ENCODE measurements at places on chromosomes 6 and 20.

DNA sequence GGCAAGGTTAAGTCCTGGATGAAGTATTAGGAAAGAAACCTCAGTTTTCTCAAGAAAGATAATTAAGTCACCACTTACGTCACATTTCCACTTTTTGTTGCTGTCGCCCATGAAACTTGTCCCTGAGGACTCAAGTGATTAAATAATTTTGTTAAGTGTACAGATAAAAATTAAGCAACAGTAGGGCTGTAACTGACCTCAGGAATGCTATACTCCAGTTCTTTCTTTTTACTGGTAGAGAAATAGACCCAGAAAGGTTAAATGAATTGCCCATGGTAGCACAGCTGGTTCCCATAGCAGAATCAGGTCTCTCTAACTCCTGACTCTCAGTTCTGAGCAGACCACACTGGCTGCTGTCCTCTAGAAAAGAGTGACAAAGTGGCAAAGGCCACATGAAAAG lies 54.5 kb downstream of the CLIC5 start:
- DNase-seq, result no peak

GRCh38 chr6:41651962-41652657 lies 13.8 kb downstream of the MDFI start:
- DNase-seq, result no peak

GRCh38 chr6:75618437-75618836 lies 16.8 kb downstream of the SENP6 start:
- no peak for DNase-seq

GRCh38 chr6:135358251-135358821 lies 139.2 kb downstream of the AHI1 start:
- no peak for DNase-seq

DNA sequence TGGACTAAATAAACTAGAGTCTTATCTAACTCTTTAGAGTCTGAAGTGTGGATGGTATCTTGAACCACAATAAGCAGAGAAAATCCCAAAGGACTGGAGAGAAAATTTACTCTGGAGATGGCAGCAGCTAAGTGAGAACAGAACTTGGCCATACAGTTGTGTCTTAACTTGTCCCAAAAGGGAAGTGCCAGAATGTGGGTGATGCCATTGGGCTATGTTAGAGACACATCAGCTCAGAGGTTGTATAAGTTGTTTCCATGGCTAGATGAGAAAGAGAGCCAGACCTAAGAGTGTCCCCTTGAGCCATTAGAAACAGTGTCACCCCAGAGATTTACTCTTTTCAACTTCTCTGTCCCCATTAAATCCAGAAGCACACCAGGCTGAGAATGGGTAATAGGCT lies 36.2 kb downstream of the FOXO3 start:
- DNase-seq, result no peak

DNA sequence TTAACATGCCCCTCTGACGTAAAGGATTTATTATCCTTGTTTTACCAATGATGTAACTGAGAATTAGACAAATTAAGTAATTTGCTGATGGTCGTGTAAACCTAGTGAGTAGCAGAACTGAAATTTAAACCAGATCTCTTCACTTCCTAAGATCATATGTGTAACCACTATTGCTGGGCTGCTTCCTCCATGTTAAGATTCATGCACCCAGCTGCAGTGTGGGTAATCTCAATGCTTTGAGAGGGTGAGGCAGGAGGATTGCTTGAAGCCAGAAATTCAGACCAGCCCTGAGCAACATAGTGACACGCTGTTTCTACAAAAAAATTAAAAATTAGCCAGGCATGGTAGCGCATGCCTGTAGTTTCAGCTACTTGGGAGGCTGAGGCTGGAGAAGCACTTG lies 97.9 kb downstream of the L3MBTL3 start:
- no peak for DNase-seq

DNA sequence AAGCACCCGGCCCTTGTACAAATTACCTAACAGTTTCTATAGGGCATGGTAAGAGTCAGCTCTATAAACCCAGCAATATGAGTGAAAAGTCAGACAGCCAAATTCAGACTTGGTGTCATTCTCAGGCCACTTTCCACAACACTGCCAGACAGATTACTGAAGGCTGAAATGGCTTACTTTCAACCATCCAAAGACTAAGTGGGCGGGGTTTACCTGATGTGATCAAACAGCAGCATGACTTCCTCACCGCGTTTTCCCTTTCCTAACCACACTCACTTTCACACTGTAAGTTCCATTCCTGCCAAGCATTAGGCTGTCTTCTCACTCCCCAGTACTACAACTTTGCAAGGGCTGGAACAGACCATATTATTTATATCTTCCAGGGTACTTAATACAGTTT lies 85.9 kb downstream of the SMLR1 start:
- DNase-seq, result no peak

- DNase-seq, result no peak
Measured at GRCh38 chr20:14232650-14233049, 104.8 kb downstream of the FLRT3 start.

- no peak for DNase-seq
Measured at GRCh38 chr6:111731456-111732195, 125.9 kb upstream of the TRAF3IP2 start.

GRCh38 chr6:39686976-39687375 lies 38.2 kb downstream of the KIF6 start:
- DNase-seq, result peak; percentile 21

DNA sequence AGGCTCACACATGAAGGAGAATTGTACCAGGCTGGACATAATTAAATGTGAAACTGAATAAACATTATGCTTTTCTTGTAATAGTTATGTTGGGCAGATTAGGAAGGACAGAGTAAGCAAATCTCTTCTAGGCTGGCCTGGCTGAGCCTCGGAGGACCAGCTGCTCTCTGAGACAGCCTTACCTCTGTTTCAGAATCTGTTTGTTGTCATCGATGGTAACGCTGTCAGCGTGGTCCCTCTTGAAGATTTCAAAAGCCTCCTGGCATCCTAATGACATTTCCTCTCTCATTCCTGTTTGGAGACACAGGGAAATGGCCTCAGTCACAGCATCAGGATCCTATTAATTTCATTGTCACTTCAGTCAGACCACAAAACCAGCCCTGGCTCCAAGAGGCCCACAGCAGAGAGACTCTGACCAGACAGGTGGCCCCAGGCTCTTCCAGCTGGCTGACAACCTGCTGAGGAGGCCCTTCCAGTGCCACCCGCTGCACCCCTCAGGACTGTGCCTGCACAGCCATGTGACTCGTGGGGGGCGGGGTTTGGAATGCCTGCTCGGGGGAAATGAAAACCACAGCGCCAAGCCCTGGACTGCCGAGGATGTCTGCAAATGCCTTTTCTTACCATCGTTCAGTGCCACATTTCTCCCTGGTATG lies 108.5 kb upstream of the KCNK16 start:
- DNase-seq, result no peak

GRCh38 chr6:159080217-159080976 lies 35.6 kb upstream of the TAGAP start:
- no peak for DNase-seq

- no peak for DNase-seq
Measured at GRCh38 chr6:112039431-112039770, 14.5 kb upstream of the CCN6 start.

- DNase-seq, result no peak
Measured at GRCh38 chr6:19298421-19298820, 538.7 kb upstream of the ID4 start.

DNA sequence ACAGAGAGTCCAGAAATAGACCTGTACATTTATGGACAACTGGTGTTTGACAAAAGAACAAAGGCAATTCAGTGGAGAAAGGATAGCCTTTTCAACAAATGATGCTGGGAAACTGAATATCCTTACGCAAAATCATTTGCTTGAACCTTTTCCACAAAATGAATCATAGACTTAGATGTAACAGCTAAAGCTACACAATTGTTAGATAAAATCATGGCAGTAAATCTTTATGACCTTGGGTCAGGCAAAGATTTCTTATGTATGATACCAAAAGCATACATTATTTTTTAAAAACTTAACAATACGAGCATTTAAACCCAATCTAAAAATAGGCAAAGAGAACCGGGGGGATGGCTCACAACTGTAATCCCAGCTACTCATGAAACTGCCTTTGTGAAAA lies 73.5 kb upstream of the DST start:
- no peak for DNase-seq

- DNase-seq, result no peak
Measured at GRCh38 chr20:33863440-33864323, 52.5 kb downstream of the CHMP4B start.

GRCh38 chr20:63071541-63072181 lies 64.9 kb upstream of the BHLHE23 start:
- DNase-seq, result no peak

- DNase-seq, result no peak
Measured at GRCh38 chr20:7629880-7630279, 310.4 kb downstream of the HAO1 start.

DNA sequence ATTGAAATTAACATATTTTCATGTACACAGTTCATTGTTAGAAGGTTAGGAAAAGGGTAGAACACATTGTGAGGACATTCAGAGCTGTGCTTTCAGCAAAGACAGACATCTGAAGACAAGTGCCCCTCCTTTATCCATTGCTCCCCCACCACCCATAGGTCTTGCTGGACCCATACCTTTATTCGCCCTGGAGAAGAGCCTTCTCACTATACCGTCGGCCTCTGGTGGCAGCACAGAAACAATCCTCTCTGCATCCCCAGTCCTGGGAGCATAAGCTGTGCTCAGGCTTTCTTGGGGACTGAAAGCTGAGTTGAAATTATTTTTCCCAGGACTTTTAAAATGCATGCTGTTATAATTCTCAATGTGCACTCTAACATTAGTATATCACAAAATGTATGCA lies 372.3 kb downstream of the EPHA7 start:
- no peak for DNase-seq

- no peak for DNase-seq
Measured at GRCh38 chr6:34572585-34572984, 16.5 kb upstream of the SPDEF start.

- no peak for DNase-seq
Measured at GRCh38 chr6:20997143-20997769, 463.0 kb downstream of the CDKAL1 start.

- DNase-seq, result no peak
Measured at GRCh38 chr6:6592826-6593475, 4.4 kb downstream of the LY86 start.

- DNase-seq, result no peak
Measured at GRCh38 chr6:162217811-162218493, 509.6 kb downstream of the PRKN start.

- no peak for DNase-seq
Measured at GRCh38 chr6:3905945-3906845, 57.0 kb downstream of the FAM50B start.

DNA sequence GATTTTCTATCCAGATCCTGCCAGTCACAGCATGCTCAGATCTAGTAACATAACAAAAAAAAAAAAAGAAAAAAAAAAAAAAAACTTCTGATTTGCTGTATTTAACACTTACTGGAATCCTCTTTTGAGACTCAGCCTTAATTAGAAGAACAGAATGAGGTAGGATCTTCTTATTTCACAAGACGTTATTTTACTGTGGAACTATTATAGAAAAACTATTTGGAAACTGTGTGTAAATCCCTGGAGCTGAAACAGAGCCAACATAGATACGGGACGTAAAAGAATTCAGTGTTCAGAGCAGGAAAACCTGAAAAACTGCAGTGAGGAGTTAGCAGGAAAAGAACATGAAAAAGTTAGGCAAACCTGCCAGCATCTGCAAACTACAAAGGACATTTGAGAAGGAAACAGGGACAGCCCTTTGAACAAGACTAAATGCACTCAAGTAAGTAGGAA lies 3.4 kb upstream of the ZNF217 start:
- DNase-seq, result no peak

- DNase-seq, result no peak
Measured at GRCh38 chr6:146184701-146185100, 155.8 kb downstream of the GRM1 start.

DNA sequence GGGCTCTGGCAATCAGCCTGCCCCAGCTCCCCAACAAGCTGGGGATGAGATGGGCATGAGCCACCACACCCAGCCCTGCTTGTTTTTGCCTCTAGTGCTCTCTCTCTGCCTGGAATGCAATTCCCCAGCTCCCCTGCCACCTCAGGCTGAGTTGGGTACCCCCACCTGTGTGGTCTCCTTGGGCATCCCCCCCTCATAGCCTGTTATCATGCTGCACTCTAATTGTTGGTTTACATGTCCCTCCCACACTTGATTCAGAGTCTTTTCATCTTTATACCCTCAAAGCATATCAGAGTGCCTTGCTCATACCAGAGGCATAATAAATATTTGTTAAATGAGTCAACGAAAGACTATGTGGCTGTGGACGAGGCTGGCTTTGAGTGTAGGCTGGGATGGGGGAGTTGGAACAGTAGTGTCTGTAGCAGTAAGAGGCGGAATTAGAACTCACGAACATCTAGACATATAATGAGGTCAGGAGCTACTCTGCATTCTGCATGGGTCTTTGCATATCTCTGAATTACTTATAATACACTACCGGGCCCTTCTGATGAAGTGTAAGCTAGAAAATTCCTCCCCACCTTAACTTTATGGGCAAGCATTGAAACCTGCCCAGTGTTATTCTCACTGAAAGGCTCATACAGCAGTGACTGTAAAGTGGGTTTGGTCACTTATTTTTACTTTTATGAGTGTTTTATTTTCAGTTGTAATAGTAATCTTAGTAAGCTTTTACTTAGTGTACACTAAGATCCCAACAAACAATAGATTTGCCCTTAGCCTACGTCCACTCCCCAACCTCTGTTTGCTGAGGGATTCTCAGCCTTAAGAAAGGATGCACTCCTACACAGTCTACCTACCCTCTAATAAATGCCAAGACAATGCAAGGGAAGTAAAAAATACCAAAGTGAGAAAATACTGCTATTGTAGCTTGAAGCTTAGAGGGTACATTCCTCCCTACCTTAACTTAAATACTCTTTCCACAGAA lies 58.7 kb downstream of the EDN1 start:
- no peak for DNase-seq

DNA sequence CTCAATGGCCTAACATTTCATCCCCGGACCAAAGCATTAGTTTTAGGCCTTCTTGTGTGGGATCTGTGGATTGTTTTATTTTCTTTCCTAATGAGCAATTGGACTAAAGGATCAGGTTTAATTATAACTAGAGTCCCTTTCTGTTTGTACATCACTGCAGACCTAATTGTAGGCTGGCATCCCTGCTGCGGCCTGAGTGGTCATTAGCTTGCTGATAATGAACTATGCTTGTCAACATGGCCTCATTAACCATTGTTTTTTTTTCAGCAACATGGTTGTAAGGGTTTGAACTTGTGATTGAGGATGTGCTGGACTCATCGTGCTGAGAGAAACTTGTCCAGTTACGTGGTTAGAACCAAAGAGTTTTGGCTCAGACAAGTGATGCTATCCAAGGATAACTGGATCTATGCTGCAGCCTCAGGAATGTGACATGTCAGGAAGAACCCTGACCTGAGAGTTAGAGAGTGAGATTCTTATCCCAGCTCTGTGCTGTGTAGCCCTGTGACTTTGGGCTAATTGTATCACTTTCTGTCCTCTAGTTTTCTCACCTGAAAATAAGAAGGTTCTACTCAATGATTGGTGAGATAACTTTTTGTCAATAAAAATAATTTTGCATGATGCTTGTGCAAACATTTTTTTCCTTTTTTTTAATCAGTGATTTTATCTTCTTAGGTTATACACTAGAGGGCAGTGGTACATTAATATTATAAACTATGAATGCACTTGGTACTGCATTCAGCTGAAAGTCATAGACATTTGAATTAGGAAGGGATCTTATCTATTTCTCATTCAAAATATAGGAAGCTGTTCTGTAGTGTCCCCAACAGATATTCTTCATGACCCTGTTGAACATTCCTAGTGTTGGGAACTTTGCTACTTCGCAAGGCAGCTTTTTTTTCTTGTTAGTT lies 140.9 kb downstream of the RNF144B start:
- no peak for DNase-seq

GRCh38 chr6:25898289-25898977 lies 24.4 kb upstream of the SLC17A3 start:
- DNase-seq, result no peak

- no peak for DNase-seq
Measured at GRCh38 chr20:59515013-59515905, 89.1 kb upstream of the PHACTR3 start.
